SIG-M5 (cell line): ENCODE measurements at places on chromosomes 16 and 17.

- DNase-seq = no peak
Observed at GRCh38 chr16:57148481-57148880, 37.4 kb downstream of the PSME3IP1 start.

DNA sequence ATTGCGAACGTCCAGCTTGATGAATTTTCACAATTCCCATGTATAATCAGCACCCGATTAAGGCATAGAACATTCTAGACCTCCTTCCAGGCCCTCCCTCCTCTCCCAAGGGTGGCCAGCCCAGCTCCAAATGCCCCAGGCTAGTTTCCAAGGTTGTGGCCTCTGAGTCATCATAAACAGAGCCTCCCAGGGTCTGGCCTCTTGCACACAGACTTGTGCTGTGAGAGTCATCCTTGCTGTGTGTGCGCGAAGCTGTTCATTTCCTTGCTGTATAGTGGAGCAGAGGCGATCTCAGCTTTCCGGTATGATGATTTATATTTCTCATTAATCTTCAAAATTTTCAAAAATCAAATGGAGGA, 20.5 kb upstream of the JPH3 start:
- no peak for DNase-seq

DNA sequence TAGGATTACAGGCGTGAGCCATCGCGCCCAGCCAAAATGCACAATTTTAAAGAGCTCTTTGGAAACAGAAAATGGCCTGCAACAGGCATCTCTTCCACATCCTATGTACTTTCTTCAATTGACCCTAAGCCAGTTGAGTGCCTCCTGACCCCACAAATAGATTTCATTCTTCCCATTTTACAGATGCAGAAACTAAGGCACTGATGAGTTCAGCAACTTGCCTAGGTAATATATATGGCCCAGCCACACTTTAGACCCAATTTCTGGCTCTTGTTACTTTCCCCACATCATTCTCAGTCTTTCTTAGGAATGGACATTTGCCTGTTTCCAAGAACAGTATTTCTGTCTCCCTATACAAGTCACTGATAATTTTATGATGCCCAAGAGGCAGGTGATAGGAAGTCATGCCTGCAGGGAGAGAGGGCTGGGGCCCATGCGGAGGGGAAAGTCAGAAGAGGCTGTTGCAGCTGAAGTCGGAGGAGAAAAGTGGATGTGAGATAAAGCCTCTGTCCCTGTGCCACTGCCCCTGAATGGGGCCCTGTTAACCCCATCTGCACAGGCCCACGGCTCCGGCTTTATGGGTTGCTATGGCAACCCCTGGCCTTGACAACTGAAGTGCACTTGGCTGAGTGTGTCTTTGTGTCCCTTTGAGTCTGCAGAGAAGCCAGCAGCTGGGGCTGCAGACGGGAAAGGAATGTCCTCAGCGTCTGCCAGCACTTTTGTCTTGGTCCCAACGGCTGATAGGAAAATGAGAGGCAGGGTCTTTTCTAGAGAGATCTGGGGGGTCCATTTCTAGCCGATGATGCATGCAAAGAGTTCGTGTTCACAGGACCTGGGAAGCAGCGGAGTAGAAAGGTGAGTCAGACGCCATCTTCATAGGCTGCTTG, 45.9 kb downstream of the ABAT start:
- no peak for DNase-seq

DNA sequence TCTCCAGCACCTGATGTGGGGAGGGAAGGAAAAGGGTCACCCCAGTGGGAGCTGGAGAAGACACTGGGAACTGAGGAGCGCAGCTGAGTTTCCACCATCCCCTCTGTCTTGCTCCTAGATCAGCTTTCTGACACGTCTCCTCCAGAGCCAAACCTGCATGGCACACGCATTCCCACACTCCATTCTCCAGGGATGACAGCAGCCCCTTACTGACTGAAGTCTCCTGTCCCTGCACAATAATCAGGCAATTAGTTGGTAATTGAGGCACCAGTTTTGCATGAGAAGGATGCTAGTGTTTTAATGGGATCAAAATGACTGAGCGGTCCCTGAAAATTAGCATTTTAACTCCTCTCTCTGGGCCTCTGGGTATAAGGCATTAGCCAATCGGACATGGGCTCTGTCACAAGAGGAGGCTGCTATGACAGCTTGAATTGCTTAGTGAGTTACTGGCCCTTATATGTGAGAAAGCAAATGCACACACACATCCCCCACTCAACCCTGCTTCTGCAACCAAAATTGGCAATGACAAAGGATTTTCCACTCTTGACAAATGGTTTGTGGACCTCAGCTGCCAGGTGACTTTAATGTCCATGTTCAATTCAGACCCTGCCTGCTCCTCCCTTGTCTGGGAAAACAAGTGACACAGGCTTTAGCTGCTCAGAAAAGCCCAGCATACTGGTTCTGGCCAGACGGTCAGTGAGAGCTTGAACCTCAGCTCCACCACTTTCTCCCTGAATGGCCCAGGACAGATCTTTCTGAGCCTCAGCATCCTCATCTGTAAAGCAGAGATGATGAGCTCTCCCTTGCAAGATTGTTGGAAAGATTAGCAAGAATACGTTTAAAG, 57.2 kb upstream of the SREBF1 start:
- no peak for DNase-seq

DNA sequence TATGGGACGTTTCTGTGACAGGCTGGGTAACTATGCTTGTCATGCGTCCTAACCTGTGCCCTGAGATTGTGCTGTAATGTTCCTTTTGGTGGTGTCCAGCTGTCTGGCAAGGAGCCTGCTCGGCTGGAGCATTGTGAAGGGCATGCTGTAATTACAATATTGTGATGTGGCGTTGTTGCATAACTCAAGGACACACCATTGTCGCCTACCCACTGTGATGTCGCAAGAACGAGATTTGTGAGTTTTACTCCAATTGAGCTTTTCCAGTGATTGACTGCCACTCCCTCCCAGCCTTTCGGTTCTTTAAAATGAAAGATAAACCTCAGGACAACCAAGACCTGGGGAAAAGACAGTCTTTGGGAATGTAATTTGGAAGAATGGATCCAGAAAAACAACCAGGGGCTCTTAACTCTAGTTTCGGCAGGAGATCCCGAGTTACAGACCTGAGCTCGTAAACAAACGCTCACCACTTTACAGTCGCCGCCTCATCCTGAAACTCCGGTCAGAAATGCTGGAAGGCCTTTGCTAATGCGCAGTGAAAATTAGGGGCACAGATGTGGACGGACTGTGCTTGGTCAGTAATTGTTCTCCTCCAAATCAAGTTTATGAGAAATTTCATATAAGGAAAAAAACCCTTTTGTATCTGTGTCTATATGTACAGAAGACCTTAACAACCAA, 1.3 kb downstream of the ZNF750 start:
- DNase-seq = peak; percentile 57

DNA sequence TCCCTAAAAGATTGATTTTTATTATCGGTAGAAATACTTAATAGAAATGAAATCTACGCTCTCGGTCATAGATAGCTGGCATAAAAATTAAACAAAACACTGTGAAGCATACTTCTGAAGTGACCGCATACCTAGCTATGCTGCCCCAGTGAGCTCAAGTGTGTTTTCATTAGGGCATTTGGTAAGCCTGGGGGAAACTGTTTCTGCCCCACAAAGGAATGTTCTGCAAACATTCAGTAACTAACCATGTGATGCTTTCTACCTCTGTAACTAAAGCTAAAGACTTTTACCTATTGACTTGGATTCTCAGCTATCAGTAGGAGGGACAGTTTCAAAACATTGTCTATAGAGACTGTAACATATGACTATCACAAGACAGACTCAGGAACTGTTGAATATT, 93.5 kb upstream of the HSBP1 start:
- no peak for DNase-seq
